ENCODE measurements at places on chromosomes 1 and 21.
A peak's percentile ranks its signal among the peaks of the same experiment; 100 is the strongest.

DNA sequence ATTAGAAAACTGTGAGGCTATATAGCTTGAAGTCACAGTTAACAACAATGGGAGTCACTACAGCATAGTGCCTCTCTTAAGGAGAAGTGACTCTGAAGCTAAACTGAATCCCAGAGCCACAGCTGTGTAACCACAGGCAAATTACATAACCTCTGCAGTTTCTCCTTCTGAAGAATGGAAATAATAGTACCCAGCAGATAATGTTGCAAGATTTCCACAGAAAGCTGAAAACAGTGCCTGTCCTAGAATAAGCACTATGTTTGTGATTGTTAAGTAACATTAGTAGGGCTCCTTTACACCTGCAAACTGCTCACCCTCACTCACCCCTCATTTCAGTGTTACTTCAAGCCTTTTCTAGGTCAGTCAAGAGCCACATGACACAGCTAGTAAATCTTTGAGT, 886.7 kb downstream of the PLA2G4A start:
- no peak for DNase-seq

- peak; percentile 29 for DNase-seq
These were observed 8.9 kb downstream of the CAMTA1 start for GRCh38 chr1:6794164-6794563.

DNA sequence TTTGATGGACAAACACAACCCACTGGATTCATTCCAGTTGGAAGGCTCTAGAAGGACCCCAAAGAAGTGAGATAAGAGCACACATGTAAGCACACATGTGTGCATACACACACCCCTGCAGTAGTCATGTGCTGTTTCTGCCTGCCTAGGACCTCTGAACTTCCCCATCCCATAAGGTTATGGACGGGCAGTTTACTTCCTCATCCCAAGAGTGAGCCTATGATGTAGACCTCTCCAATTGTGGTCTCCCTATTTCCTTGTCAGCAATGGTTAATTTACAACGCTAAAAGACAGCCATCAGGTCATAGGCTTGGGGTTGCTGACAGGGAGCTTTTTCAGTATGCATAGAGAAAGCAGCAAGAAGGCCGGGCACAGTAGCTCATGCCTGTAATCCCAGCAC, 15.4 kb upstream of the ADAR start:
- no peak for DNase-seq

DNA sequence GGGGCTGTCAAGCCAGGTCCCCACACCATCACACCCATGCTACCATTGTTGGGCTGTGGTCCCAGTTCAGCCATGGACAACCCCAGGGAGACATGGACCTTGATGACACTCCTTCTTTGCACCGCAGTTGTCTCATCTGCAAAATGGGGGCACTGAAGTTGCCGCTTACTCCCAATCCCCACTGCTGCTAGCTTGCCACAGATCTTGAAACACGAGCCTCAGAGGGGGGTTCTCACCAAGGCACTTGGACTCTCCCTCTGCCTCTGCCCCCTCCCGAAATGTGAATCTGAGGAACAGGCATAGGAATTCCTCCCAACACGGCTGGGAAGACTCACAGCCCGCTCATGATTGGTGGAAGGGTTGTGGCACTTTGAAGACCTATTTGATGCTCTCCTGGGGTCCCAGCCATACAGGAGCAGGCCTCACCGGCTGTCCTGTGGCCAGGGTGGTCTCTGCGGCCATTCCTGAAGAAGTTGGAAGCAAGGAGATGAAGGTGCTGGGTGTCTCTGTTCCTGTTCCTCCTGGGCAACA, 31.1 kb downstream of the RUNX3 start:
- DNase-seq = no peak

DNA sequence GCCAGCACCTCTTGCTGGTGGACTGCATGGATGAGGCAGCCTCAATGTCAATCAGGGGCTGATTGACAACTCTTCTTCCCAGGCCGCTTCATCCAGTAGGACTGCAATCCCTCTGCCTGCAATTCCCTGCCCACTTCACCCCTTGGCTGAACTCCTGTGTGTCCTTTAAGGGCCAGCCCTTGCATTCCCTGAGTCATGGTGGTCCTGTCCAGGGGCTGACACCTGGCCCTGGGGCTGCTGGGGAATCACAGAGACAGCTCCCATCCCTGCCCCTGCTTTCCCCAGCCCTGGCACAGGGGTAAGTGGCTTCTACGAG, 4.6 kb upstream of the EPS8L3 start:
- no peak for DNase-seq

DNA sequence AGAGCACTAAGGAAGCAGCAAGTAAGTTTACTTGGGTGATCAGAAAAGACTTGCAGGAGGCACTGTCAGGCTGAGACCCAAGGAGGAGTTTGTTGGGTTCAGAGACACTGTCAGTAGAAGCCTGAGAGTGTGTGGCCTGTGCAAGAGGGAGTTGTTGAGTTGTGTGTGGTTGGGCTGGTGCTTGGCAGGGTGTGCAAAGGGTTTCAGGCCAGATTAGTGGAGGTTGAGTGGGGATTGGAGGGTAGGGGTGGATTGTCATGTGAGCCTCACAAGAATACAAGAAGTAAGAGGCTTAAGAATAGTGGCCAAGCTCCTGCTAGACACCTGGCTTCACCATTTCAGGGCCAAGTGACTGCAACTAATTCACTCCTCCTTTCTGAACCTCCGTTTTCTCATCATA, 8.9 kb upstream of the KIF21B start:
- DNase-seq = no peak

- DNase-seq = no peak
These were observed 404 bp upstream of the SCMH1 start for GRCh38 chr1:41242342-41243078.

GRCh38 chr1:173445164-173445563, 32.0 kb upstream of the PRDX6 start:
- DNase-seq = no peak

- DNase-seq = peak; percentile 31
These were observed 49.3 kb downstream of the CD34 start for GRCh38 chr1:207861442-207862177.

DNA sequence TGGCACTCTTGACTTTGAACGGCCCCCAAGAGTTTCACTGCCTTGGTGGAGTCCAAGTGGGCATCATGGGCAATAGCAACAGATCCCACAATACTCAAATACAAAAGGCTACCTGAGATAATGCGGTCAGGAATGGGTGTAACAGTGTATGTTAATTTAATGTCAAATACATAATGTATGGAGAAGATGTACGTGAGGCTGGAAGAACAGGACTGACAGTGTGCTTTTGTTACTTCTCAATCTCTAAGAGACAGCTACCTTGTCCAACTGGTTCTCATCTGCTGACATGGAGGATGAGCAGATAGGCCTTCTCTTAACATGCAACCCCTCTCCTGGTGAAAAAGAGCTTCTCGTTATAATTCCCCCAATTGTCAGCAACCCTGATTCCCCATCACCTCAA, 167.2 kb downstream of the APP start:
- DNase-seq = no peak

GRCh38 chr1:90502696-90503095, 214.4 kb downstream of the BARHL2 start:
- DNase-seq = no peak

GRCh38 chr21:25979845-25980616, 190.5 kb downstream of the APP start:
- DNase-seq = no peak

GRCh38 chr1:22323846-22324504, 127.7 kb upstream of the ZBTB40 start:
- no peak for DNase-seq

GRCh38 chr1:201870397-201870796, 18.3 kb upstream of the SHISA4 start:
- no peak for DNase-seq

- DNase-seq = no peak
These were observed 2.1 kb downstream of the S100A1 start for GRCh38 chr1:153630384-153630783.

DNA sequence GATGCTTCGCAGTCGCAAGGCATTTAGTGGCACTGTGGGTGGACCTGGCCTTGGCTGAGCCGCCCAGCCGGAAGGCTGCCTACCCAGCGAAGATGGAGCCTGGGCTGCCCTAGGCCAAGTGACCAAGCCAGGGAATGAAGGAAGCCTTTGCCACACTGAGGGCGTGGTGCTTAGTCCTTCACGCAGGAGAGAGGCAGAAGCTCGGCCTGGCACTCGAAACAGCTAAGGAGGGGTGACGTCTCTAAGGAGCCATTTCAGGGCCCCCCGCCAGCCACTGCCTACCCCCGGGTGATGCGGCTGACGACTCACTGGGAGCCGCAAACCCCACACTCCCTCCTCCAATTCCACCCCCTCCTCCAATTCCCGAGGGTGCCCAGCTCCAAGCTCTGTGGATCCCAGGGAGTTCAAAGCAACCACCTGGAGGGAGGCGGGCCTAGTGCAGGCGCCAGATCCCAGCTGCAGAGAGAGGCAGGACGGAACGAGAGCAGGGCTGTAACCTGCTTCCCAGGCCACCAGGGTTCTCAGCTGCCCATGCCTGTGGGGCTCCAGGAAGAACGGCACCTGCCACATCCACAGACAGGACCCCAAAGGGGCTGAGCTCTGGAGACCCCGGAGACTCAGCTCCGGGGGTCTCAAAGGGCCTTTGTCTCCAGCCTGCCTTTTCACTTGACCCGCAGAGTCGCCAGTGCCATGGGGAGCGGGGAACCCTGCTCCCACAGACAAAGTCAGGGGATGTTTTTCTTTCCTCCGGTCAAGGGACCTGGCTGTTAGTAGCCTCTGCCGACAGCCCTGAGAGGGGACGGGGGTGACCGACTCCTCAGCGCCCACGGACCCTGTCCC, 75.8 kb downstream of the ARHGEF16 start:
- DNase-seq = no peak

GRCh38 chr1:113898241-113898814, 6.3 kb downstream of the AP4B1 start:
- DNase-seq = no peak

- DNase-seq = no peak
These were observed 131.4 kb upstream of the CHRM3 start for GRCh38 chr1:239254999-239255398.

- DNase-seq = no peak
These were observed 202.0 kb downstream of the FMN2 start for GRCh38 chr1:240293706-240294105.

DNA sequence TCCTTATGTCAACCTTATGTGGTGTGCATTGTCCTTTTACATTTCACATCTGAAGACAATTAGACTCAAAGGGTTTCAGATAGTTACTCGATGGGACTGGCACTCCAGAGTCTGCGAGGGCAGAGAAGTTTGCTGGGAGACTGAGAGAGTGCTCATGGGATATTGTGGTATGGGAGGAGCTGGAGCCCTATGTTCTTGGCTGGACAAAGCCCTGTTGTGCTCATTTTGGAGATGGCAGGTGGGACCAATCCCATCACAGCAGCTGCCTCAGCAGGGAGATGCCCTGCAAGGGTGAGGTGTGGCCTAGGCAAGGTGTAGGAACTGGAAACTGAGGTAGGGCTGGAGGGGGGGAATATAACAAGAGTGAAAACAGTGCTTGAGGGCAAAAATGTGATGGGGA, 43.5 kb upstream of the CRNN start:
- no peak for DNase-seq

GRCh38 chr1:151147132-151147503, 687 bp upstream of the SEMA6C start:
- DNase-seq = no peak

DNA sequence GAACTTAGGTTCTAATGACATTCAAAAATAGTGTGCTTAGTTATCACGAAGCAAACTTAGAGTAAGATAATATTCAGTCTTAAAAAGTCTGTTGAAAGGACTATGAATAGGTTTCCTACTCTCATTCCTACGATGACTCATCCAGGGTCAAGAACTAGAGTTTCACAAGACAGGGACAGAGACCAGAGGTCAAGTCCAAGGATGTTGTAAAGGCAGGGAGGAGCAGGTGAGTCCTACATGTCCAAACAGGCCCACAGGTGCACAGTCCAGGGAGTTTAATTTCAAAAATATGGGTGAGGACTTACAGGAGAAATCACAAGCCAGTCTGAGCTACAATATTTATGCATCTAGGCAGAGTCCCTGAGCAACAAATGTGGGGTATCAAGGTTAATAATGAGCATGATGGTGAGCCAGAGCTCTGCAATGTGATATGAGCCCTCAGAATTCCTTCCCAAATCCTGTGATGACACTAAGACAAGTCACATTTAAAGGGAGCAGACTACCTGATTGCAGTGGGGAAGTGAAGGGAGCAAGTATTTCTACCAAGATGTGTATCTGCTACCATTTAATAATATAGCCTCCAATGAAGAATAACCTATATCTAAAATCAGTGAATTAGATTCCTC, 100.0 kb upstream of the NRIP1 start:
- DNase-seq = no peak
